ENCODE measurements at places on chromosomes 2 and 18.

DNA sequence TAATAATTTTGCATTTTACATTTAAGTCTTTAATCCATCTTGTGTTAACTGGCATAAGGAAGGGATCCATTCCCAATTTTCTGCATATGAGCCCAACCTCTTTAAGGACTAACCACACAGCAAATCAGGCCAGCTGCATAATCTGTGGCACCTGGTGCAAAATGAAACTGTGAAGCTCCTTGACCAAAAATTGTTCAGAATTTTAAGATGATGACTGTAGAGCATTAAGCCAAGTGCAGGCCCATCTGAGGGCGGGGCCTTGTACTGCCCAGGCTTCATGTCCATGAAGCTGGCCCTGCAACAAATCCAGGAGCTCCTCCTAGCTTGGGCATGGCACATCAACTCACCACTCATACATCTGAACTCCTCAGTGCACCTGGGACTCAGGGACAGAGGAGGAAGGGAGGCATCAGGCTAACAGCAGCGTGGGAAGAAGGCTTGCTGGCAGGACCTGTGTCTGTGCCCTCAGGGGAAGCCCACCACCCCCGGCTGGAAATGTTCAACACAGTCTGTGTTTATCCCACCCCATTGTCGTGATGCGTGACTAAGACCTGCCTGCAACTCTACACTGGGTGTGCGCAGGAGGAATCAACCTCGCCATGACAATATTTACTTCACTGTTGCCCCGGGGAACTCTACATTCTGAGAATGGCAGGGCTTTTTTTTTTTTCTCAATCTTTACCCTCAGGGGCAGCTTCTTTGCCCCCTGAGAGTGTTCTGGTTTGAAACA lies 128.9 kb upstream of the SIX2 start:
- DNase-seq = no peak

DNA sequence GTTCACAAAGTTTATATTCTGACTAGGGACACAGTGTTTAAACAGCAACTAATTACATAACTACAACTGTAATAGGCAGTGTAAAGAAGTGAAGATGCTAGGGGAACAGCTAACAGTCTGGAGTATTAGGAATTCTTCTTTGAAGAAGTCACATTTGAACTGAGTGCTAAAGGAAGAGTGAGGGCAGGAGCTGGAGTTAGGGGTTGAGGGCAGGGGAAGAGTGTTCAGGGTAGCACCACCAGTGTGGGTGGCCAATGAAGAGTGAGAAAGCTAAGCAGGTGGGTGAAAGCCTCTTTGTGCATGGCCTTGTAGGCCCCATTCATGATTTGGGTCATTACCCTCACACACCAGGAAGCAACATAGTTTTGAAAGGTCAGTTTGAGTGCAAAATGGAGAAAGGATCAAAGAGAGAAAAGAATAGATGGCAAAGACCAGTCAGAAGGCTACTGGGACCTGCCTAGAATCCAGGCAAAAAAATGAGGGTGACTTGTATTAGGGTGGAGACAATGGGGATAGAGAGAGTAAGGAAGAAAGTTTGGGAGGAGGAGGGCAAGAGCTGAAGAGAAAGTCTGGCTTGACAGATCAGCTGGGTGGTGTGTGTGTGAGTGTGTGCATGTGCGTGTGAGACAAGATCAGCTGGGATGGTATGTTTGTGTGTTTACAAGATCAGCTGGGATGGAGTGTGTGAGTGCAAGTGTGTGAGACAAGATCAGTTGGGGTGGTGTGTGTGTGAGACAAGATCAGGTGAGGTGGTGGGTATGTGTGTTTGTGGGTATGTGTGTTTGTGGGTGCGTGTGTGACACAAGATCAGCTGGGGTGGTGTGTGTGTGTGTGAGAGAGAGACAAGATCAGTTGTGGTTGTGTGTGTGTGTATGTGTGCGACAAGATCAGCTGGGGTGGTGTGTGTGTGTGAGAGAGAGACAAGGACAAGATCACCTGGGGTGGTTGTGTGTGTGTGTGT lies 43.6 kb upstream of the AGPS start:
- DNase-seq = no peak

DNA sequence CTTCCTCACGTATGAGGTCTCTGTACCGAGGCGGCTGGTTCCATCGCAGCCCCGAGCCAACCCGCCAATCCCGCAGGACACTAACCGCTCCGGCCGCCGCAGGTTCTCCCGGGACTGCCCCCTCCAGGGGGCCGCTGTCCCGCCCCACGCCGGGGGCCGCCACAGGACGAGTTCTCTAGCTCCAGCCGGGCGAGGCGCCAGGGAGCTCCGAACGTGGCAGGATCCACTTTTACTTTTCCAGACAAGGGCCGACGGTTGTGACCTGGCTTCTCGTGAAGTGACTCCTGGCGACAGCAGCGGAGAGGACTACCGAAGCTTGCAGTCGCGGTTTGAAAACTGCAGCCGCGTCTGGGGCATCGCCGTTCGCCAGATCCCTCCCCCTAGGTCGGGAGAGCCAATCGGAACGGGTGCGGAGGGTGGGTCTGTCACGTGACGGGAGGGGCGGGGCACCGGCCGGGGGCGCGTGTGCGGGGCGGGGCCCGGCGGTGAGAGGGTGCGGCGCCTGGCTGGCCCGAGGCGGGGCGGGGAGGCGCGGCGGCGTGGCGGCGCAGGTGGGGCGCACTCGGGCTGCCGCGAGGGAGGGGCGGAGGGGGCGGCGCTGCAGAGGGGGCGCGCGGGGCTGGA lies at the start of gene STK17B:
TSS of gene STK17B (minus strand) at position 331 of the 624 bp plus-strand sequence. CDS start 8,195 bp downstream, outside the sequence.
- DNase-seq = peak; percentile 94

DNA sequence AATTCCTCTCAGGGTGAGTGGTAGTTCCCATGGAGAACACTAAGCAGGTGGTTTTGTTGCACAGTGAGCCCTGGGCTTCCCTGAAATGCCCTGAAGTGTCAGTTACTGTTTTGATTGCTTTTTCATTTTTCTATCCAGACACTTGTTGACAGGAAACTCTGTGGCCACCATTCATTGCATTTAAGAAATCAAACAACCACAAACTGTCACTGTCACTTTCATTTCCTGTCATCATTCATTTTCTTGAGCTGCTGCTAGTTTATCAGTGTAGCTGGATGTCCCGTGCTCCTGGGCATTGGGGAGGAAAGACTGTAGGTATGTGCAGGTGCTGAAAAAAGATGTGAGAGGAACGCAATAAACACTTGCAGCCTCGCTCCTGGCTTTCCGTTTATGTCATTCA lies 891.6 kb upstream of the ZEB2 start:
- DNase-seq = peak; percentile 7

DNA sequence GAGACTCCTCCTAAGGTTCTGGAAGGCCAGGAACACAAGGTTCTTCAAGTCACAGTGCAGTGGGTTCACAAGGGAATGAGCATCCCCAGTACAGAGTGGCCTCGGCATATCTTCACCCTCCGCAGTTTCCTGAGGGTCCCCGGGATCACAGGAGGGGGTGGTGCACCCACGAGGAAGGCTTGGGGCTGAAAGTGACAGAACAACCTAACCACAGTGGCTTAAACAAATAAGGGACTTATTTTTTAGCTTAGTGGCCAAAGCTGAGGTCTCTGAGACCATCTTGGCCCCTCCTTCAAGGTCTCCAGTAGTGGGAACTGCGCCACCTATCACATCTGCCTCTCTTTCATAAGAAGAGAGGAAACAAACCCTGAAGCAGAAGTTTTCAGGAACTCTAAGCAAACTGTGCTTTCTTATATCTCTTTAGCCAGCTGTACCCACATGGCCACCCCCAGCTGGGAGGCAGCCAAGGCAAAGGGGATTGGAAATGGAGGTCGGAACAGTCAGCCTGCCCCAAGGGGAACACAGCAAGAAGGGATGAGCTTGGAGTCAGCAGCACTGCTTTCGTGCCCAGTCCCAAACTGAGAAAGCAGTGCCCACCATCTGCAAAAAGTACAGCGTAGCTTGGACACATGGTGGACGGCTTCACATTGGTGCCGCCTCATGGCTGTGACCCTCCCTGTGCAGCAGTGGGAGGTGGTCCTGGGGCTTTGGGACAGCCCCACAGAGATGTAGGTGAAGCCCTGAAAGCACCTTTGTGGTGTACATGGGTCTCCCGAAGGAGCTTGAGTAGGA lies 260.0 kb upstream of the ID2 start:
- DNase-seq = no peak

DNA sequence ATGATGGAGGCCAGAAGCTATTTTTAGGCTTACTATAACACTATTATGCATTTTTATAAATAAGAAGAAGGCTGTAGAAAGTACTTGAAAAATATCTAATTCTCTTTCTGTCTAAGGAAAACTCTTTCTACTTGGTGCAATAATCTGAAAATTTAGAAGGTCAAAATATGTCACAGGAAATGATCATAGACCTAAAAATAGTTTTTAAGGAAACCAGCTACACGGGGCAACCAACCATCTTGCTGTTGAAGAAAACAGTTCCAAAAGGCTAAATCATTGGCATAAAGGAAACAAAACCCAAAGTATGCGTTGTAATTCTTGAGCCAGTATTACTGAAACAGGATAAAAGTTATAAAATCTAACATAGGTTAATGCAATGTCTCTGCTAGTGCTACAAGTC lies 40.2 kb downstream of the SOCS6 start:
- no peak for DNase-seq

GRCh38 chr2:144320491-144320890 lies 199.4 kb downstream of the ZEB2 start:
- DNase-seq = peak; percentile 26

- DNase-seq = no peak
Measured at GRCh38 chr2:136783856-136784255, 18.5 kb downstream of the THSD7B start.

GRCh38 chr2:33229646-33230045 lies 246.8 kb upstream of the RASGRP3 start:
- DNase-seq = no peak

DNA sequence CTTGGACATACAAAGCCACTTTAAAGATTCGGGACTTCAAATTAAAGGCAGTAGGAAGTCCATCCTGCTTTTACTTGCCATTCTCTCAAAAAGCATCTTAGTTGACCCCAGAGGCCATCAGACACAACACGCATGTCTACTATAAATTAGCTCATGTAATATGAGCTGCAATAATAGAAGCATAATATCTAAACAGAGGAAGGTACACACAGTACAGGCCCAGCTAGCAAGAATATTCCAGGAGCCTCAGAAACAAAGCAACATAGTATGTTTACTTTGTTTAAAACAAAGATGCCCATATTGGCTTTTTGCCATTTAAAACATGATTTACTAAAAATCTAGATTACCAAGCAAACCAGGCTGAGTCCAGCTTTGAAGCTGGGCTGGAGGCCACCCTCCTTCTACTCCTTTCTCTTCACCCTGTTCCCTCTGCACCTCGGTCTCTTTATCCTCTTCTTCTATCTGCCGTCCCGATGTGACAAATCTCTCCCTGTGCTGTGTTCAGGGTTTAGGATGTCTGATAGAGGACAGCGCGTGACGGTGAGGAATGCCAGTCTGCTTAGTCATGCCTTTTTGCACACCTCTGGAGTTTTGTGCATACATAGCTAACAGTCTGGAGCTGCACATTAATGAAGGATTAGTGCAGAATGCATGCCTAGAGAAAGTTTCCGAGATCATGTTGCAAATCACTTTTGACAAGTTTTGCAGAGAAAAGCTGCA lies 28.2 kb downstream of the DTNA start:
- no peak for DNase-seq

DNA sequence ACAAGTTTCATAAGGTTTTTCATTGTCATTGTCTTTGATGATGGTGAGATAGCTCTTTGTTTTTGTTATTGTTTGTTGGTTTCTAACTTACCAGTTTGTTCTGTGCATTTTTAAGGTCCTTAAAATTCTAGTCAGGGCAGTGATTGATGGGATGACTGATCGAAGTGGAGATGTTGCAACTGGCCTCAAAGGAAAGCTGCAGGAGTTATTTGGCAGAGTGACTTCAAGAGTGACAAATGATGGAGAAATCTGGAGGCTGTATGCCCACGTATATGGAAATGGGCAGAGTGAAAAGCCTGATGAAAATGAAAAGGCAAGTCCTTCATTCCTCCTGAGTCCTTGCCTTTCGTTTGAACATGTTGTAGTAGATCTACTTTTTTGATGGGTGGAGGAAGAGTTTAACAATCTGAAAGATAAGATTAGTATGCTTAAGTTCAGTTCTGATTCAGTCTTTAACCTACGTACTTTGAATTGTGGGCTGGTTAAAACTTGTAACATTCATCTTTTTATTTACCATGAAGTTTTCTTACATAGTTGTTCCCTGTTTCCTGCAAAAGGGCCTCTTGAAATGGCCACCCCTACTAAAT lies 135.8 kb upstream of the LTBP1 start:
- DNase-seq = no peak

GRCh38 chr18:57447154-57447621 lies 12.0 kb downstream of the ONECUT2 start:
- no peak for DNase-seq

DNA sequence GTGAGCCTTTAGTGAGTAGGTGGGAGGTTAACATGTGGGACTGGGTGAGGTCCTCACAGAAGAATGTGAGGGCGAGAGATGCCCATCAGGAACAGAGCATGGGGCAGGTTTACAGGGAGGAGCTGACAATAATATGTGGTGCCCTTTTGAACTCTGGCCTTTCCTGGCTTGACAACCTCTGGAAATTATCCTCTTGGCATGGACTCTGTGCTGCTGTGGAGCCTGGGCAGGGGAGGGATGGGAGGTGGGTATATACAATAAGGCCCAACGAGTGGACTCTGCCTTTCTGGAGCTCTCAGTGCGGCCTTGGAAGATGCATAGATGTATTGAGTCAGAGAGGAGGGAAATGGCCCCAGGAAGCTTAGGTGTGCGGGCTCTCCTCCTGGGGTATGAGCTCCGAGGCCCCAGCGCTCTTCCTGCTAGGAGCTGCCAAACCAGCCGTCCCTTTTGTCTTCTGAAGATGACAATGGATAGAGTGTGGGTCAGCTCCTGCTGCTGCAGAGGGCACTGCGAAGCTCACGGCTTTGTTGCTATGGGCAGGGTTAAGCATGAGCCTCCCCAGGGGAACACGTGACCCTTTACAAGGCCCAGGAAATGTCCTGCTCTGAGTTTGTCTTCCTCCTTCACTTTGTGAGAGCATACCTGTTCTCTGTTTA lies 8.7 kb upstream of the PSD4 start:
- DNase-seq = no peak

- no peak for DNase-seq
Measured at GRCh38 chr2:85019121-85019520, 48.2 kb downstream of the KCMF1 start.

DNA sequence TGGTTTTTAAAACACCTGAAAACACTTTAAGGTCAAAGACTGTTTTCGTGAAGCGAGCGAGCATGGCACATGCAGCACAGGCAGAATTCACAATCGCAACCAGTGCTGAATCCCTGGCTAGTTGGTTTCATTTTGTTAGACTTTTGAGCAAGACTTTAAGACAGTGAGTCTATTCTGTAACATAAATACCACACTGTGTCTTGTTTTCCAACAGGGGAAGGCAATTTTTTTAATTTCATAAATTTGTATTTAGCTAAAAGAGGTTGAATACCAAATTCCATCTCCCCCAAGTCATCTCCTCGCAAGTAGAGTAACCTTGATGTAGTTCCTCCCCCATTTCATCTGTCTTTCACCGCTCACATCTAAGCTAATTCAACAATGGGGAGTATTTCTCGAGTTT lies 1.4 kb downstream of the CERKL start:
- no peak for DNase-seq

DNA sequence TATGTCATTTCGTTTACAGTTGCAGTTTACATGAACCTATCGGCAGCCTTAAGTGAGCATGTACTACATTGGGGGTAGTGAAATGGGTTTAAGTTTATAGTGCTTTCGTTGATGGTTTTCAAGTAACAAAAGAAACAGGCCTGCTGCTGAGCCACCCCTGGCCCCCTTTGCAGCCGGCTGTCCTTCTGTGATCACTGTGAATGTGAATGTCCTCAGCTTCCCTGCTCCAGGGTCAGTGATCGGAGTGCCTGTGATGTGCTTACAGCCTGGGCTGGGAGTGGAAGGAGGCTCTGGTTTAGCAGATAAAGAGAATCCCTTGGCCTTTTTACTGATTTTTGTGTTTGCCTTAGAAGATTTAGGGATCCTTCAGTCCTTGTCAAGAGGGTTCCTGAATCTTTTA lies 154.2 kb downstream of the FAM210A start:
- DNase-seq = no peak

Measured in stimulated activated CD4-positive, alpha-beta T cell treated with anti-CD3 and anti-CD28 coated beads, Interleukin-12 subunit alpha, Interleukin-12 subunit beta, amount 100 ng/mL, for 48 hours (primary cell).